SHP77 treated with DMSO at 0.1 percent for 48 hours (cell line): ENCODE measurements at places on chromosomes 5 and 9.

DNA sequence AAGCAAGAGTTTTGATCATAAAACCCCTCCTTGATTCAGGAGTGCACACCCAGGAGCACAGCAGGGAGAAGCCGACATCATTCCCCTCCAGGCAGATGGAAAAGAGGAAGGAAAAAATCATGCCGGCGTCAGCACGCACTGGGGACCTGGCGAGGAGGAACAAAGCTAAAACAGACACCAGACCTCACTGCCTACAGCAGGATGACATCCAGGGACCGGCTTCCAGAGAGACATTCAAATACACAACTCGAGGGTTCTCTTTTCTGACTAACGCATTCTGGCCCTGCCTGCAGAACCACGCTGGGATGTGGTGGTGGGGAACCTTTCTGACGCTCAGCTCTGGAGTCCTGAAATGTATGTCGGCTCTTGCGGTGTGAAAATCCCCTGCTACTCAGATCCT is 2.7 kb downstream of the UBAC1 start:
- DNase-seq = no peak

- no peak for DNase-seq
Measured at GRCh38 chr5:2093859-2094615, 211.3 kb upstream of the IRX4 start.

- no peak for DNase-seq
Measured at GRCh38 chr5:55278778-55279177, 28.7 kb downstream of the DHX29 start.

DNA sequence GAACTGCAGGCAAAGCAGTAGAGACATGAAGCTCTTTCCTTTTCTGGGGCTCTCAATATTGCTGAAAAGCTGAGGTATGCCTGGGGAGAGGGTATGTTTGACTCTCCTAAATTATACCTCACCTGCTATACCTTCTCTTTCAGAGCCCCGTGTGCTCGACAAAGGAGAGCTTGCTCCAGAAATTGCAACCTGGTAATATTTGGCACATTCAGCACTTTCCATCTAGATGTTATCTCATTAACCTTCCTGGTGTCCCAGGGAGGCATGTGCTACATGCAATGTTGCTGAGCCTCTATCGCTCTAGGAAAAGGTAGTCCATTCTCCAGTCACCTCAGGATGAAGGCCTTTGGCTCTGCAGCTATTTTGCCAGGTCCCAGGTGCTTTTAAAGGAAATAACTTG is 78.5 kb upstream of the ZSWIM6 start:
- no peak for DNase-seq

DNA sequence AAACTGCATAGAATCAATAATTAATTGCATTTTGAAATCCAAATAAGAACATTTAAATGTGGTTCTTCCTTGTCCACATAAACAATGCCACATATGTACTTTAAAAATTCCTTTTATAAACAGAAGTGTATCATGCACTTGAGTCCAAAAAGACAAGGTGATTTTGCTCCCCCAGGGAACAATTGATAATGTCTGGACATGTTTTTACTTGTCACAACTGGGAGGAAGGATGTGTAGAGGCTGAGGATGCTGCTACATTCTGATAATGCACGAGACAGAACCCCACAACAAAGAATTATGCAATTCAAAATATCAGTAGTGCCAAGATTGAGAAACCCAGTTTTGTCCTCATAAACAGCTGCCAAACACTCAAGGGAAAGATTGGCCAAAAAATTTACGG is 181.1 kb upstream of the ISL1 start:
- no peak for DNase-seq

DNA sequence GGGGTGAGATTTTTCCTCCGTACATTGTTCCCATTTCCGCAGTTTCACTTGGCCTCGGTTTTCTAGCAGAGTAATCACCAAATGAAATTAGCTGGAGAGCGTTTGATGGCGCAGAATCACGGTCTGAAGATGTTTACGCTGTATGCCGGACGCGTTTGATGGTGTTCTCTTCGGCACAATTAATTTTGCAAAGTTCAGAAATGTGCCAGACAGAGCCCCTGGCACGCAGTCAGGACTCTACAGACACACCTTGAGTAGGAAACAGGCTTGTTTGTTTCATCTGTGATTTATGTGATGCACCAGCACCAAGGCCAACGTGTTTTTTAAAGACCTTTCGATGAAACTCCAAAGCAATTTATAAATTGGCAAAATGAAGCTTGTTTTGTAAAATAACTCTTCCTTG is 863 bp upstream of the LIFR start:
- DNase-seq = no peak

- no peak for DNase-seq
Measured at GRCh38 chr9:80134487-80134886, 562.7 kb downstream of the TLE4 start.

DNA sequence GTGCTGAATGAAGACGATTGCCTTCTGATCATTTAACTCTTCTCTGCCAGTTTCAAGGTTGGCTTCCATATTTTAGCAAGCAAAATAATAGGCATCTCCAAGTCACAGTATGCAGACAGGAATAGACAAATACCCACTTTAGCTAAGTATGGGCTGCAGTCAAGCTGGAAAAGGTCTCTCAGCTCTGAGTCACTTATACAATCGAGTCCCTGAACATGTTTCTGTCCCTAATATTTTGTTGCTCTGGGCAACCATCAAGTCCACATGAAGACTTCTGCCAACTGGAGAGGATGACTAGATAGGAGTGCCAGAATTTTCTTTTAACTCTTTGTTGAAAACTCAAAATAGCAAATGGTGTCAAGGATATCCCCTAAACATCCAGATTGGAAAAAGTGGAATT is 575.3 kb downstream of the RAB3C start:
- no peak for DNase-seq

GRCh38 chr9:138100711-138101350 is 223.2 kb downstream of the CACNA1B start:
- no peak for DNase-seq

DNA sequence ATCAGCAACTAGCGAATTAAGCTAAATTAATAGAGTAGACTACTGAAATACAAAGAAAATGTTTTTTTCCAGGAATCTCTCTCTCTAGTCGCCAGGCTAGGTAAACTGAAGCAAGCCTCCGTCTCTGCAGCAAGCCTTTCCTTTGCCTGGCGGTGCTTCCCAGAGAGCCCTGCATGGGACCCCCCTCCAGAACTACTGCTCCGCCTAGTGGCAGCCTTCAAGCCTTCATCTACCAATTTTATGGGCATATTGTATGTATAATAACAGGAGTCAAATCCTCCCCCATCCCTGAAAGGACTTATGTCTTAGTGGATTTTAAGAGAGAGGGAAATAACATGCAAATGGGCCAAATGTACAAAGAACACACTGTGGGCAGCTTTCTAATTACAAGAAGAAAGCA is 241.9 kb downstream of the SAXO1 start:
- no peak for DNase-seq

DNA sequence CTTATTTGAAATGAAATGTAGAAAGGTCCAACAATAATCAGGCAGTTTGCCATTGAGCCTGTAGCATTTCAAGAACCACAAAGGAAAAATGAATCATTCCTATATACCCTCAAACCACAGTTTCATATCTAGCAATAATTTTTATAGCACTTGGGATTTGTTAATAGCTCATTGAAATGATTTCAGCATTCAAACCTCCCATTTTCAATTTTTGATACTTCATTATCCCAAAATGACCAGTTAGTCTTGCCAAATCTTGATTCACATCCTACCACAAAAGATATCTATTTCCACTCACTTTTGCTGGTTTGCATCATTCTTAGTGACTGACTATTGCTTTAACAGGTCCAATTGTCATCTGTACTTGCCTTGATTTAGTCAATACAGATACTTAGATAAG is 790.1 kb downstream of the TLE1 start:
- no peak for DNase-seq

- DNase-seq = no peak
Measured at GRCh38 chr9:87537625-87538024, 40.0 kb downstream of the DAPK1 start.

- DNase-seq = no peak
Measured at GRCh38 chr5:94445726-94446125, 172.7 kb downstream of the KIAA0825 start.

- DNase-seq = no peak
Measured at GRCh38 chr5:156182174-156182967, 144.6 kb upstream of the SGCD start.

- DNase-seq = no peak
Measured at GRCh38 chr5:157563373-157563928, 12.1 kb downstream of the ADAM19 start.
